Stimulated activated memory B cell treated with anti-CD40 and anti-IgM and Interleukin-4, amounts not matched to agents 10 μg/mL and 1 μg/mL and 100 μg/mL, for 72 hours (primary cell): ENCODE measurements at places on chromosomes 11 and 22.

DNA sequence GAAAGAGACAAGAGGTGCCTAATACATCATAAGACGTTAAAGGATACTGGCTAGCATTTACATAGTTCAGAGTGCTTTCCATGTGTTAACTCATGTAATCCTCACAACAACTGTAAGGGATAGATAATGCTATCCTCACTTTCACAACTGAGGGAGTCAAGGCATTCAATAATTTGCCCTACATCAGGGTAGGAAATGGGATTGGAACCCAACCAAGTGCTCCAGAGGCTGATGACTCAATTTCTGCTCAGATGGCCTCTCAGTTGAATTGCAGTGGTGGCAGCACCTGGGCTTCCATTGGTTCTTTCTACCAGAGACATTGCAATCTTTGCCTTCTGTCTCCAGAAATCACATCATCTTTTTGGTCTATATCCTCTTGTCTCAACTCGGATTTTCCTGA is 232.9 kb downstream of the ETS1 start:
- ATAC-seq: no peak

DNA sequence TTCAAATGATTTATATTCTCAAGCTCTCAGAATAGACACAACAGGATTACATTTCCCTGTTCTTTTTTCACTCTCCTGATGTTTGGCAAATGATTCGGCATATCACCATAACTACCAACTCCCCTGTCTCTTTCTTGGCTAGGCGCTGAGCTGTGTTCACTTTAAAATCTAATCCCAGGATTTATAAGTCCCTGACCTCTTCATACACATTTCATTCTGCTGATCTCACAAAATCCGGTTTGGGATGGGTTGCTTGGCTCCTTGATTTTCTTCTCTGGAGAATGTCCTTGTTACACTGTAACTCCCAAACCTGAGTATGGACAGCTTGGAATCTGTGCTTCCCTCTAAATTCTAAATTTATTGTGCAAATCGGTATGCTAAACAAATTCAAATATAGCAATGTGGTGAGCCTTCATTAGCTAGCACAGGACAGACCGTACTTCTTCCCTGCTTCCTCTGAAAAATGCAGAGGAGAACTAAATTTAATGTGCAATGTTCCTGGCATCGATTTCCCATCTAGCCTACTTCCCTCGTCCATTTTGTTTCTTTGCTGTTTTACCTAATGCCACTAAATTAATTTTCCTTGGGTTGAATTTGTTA is 858.5 kb upstream of the FAT3 start:
- ATAC-seq: no peak

GRCh38 chr11:109425554-109425953 is 3.6 kb downstream of the C11orf87 start:
- ATAC-seq: no peak

DNA sequence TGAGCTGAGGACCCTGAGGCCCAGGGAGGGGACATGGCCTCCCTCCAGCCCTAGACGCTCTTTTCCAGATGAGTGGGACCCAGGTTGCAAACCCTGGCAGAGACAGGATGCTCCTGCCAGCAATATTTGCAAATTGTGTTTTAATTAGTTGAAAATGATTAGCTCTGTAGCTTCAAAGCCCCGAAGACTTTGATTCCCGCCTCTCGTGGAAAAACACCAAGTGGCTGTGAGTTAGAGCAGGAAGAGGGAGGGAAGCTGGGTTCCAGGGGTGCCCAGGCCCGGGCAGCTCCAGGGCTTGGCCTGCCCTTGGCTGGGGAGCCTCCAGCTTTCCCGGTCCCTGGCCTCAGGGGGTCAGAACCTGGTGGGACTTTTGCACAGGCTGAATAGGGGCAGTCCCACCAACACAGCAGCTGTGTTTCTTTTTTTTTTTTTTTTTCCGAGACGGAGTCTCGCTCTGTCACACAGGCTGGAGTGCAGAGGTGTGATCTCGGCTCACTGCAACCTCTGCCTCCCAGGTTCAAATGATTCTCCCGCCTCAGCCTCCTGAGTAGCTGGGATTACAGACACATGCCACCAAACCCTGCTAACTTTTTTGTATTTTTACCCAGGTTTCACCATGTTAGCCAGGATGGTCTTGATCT is 101.6 kb upstream of the RTL6 start:
- peak; percentile 58 for ATAC-seq

DNA sequence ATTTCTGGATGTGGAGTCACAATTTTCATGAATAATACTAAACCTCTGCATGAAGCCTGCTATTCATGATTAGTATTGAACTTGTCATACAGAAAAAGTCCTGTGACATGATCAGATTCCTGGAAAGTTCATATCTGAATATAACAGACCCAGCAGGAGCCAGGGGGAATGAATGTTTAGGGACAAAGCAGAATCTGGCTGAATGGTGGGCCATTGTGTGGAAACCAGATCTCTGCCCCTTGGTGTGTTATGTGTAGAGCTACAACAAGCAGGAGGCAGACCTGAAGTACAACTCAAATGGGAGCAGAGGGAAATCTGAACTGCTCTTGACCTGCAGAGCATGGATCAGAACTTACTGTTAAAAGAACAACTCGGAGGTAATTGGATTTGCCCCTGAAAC is 30.3 kb downstream of the KREMEN1 start:
- ATAC-seq: no peak

DNA sequence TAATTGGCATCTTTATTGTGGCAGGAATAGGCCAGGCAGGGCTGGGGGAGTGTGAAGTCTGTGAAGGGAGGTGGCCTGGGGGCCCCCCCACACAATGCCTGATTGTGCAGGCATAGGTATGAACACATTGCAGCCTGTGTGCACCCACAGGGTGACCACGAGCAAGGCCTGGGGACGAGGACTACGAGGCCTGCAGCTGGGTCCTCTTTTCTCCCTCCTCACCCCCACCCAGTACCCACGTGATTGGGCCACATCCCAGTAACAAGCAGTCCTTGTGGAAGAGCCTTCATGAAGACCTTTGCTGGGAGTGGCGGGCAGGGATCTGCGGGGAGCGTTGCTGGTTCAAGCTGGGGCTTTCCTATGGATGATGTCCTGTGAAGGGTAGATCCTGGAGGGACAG is 29.3 kb downstream of the ZBTB16 start:
- no peak for ATAC-seq

DNA sequence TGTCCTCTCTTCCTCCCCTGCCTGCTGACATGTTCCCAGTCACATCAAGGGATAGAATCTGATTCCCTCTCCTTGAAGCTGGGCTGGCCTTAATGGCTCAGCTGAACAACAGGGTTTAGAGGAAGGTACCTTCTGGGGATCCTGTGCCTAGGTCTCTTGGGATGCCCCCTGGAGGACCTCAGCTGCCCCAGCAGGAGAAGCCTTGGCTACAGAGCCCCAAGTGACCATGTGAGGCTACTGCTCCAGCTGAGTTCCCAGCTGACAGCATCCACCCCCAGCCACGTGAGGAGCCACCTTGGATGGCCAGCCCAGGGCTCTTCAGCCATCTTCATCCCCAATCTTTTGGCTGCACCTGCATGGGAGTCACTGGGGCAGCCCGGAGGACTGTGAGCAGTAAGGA is 1499.3 kb downstream of the TBC1D22A start:
- ATAC-seq: no peak

- ATAC-seq: no peak
Observed at GRCh38 chr22:37126882-37127281, 17.4 kb upstream of the TMPRSS6 start.

DNA sequence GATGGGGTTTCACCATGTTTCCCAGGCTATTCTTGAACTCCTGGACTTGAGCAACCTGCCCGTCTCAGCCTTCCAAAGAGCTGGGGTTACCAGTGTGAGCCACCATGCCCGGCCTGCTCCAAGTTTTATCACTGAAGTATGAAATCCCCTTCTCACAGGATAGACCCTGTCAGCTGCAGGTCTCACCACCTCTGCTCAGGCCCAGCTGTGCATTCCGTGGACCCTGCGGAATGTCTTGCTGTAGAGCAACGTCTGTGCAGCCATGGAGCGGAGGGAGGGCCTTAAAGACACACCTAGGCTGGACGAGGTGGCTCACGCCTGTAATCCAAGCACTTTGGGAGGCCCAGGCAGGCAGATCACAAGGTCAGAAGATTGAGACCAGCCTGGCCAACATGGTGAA is 625.4 kb downstream of the BRD1 start:
- no peak for ATAC-seq

GRCh38 chr11:123428116-123428715 is 1.9 kb upstream of the GRAMD1B start:
- ATAC-seq: no peak

DNA sequence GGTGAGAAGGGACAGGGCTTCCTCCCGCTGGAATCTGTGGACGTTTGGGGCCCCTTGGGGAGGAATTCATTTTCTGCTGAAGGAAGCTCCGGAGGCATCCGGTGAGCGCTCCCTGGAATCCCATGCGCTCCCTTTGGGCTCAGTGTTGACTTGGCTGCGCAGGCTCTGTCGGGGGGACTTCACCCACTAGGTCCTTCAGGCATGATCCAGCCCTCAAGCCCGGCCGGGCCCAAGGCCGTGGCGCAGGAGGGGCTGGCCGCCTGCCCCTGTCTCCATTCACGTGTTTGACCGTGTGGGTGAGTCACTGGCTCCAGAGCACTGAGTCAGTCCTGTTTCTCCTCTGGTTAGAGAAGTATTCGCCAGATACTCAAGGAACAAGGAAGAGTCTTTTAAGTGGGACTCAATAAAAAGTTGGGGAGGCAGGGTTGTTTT is 1.4 kb downstream of the CTTN start:
- ATAC-seq: no peak

DNA sequence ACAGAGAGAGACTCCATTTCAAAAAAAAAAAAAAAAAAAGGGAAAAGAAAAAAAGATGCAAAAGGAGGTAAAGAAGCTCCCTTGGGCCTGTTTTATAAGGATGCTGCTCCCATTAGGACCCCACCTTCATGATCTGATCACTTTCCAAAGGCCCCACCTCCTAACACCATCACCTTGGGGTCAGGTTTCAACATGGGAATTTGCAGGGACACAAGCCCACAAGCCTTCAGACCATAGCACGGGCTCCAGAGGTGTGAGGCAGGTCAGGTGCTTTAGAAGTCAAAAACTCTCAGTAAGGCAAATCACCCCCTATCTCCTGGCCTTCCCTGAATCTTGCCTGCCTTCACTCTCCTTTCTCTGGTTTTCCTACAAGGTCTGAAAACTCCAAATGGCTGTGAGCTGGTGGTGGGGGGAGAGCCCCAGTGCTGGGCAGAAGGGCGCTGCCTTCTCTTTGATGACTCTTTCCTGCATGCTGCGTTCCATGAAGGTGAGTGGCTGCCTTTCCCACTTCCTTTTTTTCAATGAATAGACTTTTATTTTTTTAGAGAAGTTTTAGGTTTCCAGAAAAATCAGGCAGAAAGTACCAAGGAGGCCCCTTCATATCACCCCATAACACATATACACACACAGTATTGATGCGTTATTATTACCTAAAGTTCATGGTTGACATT is 13.2 kb downstream of the ASPHD2 start:
- no peak for ATAC-seq

GRCh38 chr11:35611741-35612140 is 6.5 kb upstream of the FJX1 start:
- ATAC-seq: no peak

GRCh38 chr11:71340086-71340606 is 87.8 kb upstream of the SHANK2 start:
- ATAC-seq: no peak

- no peak for ATAC-seq
Observed at GRCh38 chr22:49965091-49966040, 4.8 kb downstream of the PIM3 start.
